Activated naive CD4-positive, alpha-beta T cell treated with anti-CD3 and anti-CD28 coated beads, Interleukin-2, amount 10 ng/mL, durations not matched to agents 7 days and 5 days (primary cell): ENCODE measurements at places on chromosomes 16 and 17.

GRCh38 chr17:69773081-69773480, 301.9 kb upstream of the KCNJ16 start:
- no peak for DNase-seq

GRCh38 chr17:11917415-11917814, 79.9 kb downstream of the ZNF18 start:
- DNase-seq, result no peak

DNA sequence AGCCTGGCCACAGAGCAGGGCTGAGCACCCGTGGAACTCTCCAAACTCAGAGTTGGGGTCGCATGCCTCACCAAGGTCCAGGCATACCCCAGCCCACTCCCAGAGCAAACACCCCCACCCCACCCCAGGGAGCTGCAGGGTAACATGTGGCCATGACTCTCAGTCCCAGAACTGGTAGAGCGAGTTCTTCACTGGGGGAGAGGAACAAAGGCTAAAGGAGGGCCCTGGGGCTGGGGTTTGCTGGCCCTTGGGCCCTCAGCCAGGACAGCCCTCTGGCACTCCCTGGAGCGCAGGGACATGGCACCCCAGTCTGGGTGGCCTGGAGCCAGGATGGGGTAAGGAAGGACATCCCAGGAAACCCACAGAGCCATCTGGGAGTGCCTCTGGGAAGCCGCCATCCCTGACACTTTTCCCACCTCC, 4.2 kb downstream of the HID1 start:
- DNase-seq, result no peak

- no peak for DNase-seq
Observed at GRCh38 chr17:44307387-44308186, 814 bp upstream of the RUNDC3A start.

GRCh38 chr16:8855972-8856371, 12.8 kb downstream of the CARHSP1 start:
- peak; percentile 16 for DNase-seq

DNA sequence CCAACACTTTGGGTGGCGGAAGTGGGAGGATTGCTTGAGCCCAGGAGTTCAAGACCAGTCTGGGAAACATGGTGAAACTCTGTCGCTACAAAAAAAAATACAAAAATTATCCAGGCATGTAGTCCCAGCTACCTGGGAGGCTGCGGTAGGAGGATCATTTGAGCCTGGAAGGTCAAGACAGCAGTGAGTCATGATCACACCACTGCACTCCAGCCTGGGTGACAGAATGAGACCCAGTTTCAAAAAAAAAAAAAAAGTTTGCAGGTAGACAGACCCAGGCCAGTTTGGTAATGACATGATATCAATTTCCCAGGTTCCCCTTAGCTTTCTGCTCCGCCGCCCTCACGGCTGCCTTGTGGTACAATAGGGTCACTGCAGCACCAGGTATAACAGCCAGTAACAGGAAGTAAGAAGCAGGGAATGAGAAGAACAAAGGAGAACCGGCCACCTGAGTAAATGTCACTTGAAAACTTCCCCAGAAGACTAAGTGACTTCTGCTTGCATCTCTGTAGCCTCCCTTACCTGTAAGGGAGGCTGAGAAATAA, 201.2 kb upstream of the HSBP1 start:
- no peak for DNase-seq

GRCh38 chr17:14098246-14098645, 28.9 kb downstream of the COX10 start:
- no peak for DNase-seq

GRCh38 chr17:78745407-78746088, 36.5 kb downstream of the CYTH1 start:
- peak; percentile 62 for DNase-seq
